ENCODE measurements at places on chromosomes 2 and 18. TPM values are rescaled to one million over a fixed set of nuclear protein-coding genes. Genes with fewer than 3 reads are reported as not detected.

The ABCG5 gene
- total RNA-seq, result not detected

The MZT2A gene
- total RNA-seq, result 64.0 TPM

The PIEZO2 gene
- 2.9 TPM for total RNA-seq

The MYO5B gene
- 0.28 TPM for total RNA-seq

The UNC80 gene
- not detected for total RNA-seq

The CNDP1 gene
- not detected for total RNA-seq

The NPHP1 gene
- total RNA-seq, result 5.6 TPM

Data from regular cardiac myocyte (primary cell).